ENCODE measurements at places on chromosomes 2 and 18. TPM values are rescaled to one million over a fixed set of nuclear protein-coding genes. Genes with fewer than 3 reads are reported as not detected.

ABCG5 gene
- total RNA-seq = not detected

GCA gene
- total RNA-seq = 3.7 TPM

CPLX4 gene
- not detected for total RNA-seq

EPB41L5 gene
- total RNA-seq = 13.7 TPM

ABCB11 gene
- total RNA-seq = not detected

FRZB gene
- 0.09 TPM for total RNA-seq

TMEM37 gene
- total RNA-seq = 0.37 TPM

FAM237A gene
- total RNA-seq = not detected

HOXD8 gene
- total RNA-seq = 1.6 TPM

CCDC74B gene
- 6.5 TPM for total RNA-seq

MEIS1 gene
- 304 TPM for total RNA-seq

RAB6D gene
- not detected for total RNA-seq

GCG gene
- total RNA-seq = 0.14 TPM

NGEF gene
- total RNA-seq = 0.74 TPM

MC4R gene
- total RNA-seq = not detected

RGPD3 gene
- total RNA-seq = 0.09 TPM

CAVIN2 gene
- total RNA-seq = 10.4 TPM

ZNF24 gene
- total RNA-seq = 26.3 TPM

ZFAND2B gene
- total RNA-seq = 18.6 TPM

MC5R gene
- not detected for total RNA-seq

SPATA3 gene
- not detected for total RNA-seq

NEB gene
- total RNA-seq = 0.18 TPM

ZNF396 gene
- total RNA-seq = 2.8 TPM

FBXO36 gene
- total RNA-seq = 3.8 TPM

PIEZO2 gene
- total RNA-seq = 97.7 TPM

LYPD6B gene
- 2.0 TPM for total RNA-seq

SALL3 gene
- not detected for total RNA-seq

NYAP2 gene
- not detected for total RNA-seq

GNLY gene
- not detected for total RNA-seq

CERKL gene
- not detected for total RNA-seq

DNAJC5G gene
- not detected for total RNA-seq

TEKT4 gene
- total RNA-seq = not detected

TUBB8B gene
- not detected for total RNA-seq

CYP1B1 gene
- total RNA-seq = 23.0 TPM

AGFG1 gene
- total RNA-seq = 68.4 TPM

GYPC gene
- 125 TPM for total RNA-seq

MEP1B gene
- not detected for total RNA-seq

ZNF892 gene
- 3.0 TPM for total RNA-seq

ADD2 gene
- 0.37 TPM for total RNA-seq

EFR3B gene
- 1.4 TPM for total RNA-seq

HJURP gene
- 2.4 TPM for total RNA-seq

GAL3ST2 gene
- 0.18 TPM for total RNA-seq

PER2 gene
- 2.8 TPM for total RNA-seq

ARHGAP25 gene
- total RNA-seq = 0.14 TPM

NCKAP5 gene
- total RNA-seq = 4.3 TPM

MC2R gene
- total RNA-seq = not detected

MAP3K19 gene
- total RNA-seq = not detected

KIF5C gene
- total RNA-seq = 0.09 TPM

REG1B gene
- not detected for total RNA-seq

KLF7 gene
- total RNA-seq = 13.5 TPM

SERPINB12 gene
- total RNA-seq = not detected

GAD1 gene
- total RNA-seq = 0.28 TPM

IL1RL1 gene
- 0.14 TPM for total RNA-seq

CHRND gene
- total RNA-seq = not detected

DSG4 gene
- total RNA-seq = not detected

TMEFF2 gene
- 3.0 TPM for total RNA-seq

ALLC gene
- total RNA-seq = not detected

RBM43 gene
- total RNA-seq = 8.8 TPM

ENOSF1 gene
- 26.6 TPM for total RNA-seq

Measured in smooth muscle cell of bladder (primary cell).